AG09319 (cell line): ENCODE measurements at places on chromosomes 7 and 10.
A peak's percentile ranks its signal among the peaks of the same experiment; 100 is the strongest.

- DNase-seq: no peak
Measured at GRCh38 chr7:101170617-101171441, 5.5 kb upstream of the VGF start.

DNA sequence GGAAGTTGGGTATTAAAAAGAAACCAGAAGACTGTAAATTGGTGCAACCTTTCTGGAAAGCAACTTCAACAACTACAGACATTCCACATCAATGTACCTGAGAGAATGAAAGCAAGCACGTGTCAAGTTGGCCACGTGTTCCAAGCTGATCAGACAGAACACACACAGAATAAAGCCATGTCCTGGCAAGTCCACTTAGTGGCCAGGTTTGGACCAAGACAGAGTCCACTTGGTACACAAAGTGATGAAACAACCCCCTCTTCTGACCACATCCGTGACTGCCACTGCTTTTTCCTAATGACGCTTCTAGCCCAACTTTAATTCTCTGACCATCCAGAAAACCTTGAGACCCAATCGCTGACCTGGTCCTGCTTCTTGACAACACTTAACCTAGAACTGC, 109.4 kb downstream of the ABLIM1 start:
- peak; percentile 25 for DNase-seq

DNA sequence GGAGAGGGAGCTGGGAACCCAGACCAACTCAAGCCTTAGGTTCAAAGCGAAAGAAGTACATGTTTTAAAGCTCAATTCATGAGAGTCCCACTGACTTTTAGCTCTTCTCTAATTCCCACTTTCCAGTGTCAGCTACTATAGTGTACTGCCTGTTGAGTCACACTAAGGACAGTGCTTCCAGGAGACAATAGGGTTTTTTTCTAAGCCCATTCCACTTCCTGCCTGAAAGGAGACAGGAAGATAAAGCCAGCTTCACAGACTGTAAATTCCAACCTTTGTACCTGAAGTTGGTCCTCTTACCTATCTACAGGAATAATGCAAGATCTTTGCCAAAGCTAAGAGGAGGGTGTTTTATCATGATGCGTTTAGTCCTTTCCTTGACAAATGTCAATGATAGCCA, 4.4 kb downstream of the MSRB2 start:
- no peak for DNase-seq

DNA sequence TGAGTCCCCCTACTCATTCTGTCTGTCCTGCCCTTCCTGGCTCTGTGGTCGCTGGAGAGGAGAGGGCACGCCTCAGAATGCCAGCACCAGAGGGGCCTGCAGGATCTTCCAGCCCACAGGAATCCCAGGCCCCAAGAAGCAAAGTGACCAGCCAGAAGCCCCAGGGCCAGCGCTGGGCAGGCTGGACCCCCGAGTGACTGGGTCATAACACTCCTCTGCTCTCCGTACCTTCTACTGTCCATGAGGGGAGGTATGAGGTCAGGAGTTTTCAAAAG, 102.6 kb upstream of the GPR26 start:
- no peak for DNase-seq

DNA sequence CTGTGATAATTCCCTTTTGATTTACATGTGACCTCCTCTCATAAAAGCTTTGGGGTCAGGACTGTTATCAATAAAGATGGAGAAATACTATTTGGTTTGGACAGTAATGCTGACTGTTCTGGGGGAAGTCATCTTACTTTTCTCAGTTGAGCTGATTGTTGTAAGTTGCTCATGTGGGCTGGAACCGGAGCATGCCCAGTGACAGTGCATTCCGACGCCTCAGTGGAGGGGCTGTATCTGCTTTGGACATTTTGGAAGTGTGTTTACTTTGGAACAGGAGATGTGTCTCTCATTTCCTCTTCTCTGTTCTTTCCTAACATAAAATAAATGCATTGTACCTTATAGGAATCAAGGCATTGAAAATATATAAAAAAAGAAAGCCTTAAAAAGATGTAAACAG, 30.1 kb downstream of the RBM33 start:
- no peak for DNase-seq

GRCh38 chr10:24726626-24727025, 2.9 kb upstream of the ARHGAP21 start:
- DNase-seq: no peak

DNA sequence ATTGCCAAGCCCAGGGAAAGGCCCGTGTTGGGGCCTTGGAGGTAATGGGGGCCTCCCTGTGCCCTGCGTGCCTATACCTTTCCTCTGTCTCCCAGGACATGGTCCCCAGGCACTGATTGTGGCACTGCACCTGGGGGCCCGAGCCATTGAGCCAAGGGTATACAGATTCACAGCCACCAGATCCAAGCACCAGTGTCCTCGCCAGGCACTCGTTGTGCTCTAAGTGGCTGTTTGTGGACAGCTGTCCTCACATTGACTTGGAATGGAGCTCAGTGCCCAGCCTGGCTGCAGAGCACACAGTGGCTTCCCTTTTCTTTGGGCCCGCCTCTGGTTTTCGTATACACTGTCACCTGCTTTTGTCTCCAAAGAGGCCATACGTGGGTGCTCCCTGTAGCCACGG, 72.0 kb upstream of the BTBD16 start:
- no peak for DNase-seq

- no peak for DNase-seq
Measured at GRCh38 chr7:158190756-158191155, 396.9 kb downstream of the PTPRN2 start.

DNA sequence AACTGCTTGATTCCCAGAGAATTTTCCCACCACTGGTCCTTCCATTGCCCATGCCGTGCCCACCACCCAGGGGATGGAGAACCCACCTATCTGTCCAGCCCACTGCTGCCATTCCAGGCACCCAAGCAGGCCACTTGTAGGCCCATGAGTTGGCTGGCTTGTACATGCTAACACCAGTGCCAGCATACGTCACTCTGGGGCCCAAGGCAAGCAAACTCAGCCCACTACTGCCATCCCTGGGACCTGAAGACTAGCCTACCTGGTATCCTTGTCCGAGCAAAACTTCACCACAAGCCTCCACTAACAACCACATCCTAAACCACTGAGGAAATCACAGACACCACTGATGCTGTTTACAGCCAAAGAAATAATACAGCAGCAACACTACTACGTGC, 44.7 kb upstream of the CDK6 start:
- DNase-seq: no peak

GRCh38 chr10:129897871-129898626, 66.0 kb downstream of the EBF3 start:
- no peak for DNase-seq

DNA sequence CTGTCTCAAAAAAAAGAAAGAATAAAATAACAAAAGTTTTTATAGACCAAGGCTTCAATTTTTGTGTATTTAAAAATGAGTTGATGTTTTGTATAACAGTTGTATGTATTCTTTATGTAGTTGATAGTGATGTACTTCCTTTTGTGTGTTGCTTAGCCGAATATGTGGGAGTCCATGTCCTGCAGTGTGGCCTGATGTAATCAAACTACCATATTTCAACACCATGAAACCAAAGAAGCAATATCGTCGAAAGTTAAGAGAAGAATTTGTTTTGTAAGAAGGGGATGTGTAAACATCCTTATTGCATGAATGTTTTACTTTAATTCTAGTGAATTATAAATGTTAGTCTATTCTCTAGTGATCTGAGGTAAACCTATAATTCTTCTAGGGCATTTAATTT, 56.6 kb downstream of the MPLKIP start:
- peak; percentile 19 for DNase-seq

DNA sequence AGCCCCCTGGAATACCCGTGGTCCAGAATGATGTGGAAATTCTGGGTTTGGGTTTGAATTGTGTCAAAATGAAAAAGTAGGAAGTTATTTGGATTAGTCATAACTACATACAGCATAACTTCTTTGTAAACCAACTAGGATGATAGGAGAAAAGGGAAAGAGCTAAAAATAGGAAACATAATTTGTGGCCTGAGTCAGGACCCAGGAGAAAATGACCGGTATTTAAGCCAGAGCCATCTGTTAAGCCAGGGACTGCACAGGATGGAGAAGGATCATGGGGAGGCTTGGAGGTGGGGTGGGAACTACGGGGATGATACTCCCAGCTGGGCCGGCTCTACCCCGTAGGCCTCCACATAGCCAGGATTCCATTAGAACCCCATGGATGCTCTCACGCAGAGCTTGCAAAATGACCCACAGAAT, 98.6 kb downstream of the MYOF start:
- DNase-seq: peak; percentile 72

GRCh38 chr7:50182759-50183158, 89.7 kb upstream of the ZPBP start:
- DNase-seq: no peak

DNA sequence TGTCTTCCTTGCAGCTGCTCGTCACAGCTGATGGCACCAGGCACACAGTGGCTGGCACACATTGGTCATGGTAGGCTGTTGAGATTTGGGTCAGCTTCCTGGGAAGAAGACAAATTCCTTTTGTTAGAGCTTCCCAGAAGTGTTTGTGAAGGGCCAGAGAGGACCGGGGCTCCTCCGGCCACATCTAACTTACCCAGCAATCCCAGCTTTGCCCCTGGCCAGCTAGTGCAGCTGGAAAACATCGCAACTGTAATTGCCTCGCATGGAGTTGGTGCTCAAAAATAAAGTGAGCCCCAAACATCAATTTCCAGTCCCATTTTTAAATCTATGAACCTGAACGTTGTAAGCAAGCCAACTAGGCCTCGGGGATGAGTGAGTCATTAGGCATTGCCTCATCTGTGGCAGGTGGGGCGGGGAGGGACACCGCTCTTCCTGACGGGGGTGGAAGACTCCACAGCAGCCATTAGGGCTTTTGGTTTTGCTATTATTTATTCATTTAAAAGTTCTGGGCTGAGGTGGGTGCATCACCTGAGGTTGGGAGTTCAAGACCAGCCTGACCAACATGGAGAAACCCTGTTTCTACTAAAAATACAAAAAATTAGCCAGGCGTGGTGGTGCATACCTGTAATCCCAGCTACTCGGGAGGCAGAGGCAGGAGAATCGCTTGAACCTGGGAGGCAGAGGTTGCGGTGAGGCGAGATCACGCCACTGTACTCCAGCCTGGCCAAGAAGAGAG, 12.4 kb downstream of the CPA5 start:
- DNase-seq: peak; percentile 64

GRCh38 chr10:15300697-15301096, 70.4 kb downstream of the FAM171A1 start:
- no peak for DNase-seq

DNA sequence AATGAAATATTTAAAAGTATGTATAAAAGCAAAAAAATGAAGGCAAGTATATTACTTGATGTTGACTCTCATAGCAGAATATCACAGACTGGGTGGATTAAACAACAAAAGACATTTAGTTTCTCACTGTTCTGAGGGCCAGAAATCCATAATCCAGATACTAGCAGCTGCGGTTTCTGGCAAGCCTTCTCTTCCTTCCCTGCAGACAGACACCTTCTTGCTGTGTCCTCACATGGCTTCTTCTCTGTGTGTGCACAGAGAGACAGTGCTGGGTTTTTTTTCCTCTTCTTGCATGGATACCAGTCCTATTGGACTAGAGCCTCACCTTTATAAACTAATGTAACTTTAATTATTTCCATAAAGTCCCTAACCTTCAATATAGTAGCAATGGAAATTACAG, 127.9 kb upstream of the AKR1E2 start:
- no peak for DNase-seq

DNA sequence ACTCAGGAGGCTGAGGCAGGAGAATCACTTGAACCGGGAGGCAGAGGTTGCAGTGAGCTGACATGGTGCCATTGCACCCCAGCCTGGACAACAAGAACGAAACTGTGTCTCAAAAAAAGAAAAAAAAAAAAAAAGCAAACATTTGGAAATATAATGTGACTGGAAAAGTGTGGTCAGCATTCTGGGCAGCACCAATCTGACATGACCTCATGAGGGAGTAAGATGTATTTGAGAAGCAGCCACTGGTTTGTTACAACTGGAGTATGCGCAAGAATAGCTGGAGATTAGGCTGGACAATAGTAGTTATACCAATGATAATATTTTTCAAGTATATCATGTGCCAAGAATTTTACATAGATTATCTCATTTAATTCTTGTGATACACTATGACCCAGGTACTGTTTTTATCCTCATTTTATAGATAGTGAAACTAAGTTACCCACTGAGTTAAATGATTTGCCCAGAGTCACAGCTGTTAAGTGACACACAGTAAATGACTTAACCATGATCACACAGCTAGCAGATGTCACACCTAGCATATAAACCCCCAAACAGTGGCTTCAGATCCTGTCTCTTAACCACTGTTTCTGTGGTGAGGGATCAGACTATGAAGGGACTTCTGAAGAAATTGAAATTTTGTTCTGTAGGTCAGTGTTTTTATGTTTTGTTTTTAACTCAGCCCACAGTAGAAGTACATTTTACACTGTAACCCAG, 11.1 kb downstream of the MCU start:
- no peak for DNase-seq

DNA sequence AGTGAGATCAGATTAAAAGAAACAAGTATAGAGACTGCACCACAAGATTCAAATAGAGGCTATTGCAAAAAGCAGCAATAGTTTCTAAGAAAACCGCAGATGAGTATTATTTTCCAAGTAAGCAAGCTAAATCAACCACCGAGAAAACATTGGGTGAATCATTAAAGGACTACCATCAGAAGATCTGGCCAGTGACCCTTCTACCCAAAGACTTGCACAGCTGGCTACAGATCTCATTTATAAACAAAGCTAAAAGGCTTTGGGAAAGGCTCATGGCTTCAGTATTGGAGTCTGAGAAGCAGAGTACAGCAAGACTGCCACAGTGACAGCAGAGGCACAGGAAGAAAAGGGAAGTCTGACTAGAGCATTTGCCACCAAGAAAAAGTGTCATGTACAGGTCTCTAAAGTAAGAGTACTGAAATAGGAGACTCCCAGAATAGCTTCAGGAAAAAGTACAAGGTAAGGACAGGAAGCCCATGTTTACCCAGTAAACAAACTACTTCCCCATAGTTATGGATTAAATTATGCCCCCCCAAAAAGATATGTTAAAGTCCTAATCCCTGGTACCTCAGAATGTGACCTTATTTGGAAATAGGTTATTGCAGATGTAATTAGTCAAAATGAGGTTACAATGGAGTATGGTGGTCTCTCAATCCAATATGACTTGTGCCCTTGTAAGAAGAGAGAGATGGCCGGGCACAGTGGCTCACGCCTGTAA, 19.0 kb downstream of the STEAP1 start:
- DNase-seq: peak; percentile 84
